ENCODE measurements at places on chromosomes 3 and 15.

DNA sequence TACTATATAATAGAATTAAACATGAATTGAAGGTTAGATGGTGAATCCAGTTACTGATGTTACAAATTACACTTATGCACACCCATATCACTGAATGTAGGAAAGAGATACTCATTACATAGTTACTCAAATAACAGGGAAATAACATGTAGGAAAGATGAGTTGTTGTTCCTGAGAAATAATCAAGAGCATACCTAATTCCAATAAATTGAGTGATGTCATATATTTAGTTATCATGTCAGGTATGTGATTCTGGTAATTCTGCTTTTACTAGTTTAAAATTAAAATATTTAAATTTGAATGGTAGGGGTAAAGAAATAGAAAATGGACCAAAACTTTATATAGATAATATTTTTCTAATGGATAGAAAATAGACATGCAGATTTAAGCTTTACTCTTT is 102.6 kb upstream of the MYZAP start:
- DNase-seq = no peak

- no peak for DNase-seq
Measured at GRCh38 chr3:98763076-98763475, at the start of gene ST3GAL6. Gene ST3GAL6 (plus strand): TSS chr3:98763340. CDS start chr3:98768441, 5,101 bp downstream.

DNA sequence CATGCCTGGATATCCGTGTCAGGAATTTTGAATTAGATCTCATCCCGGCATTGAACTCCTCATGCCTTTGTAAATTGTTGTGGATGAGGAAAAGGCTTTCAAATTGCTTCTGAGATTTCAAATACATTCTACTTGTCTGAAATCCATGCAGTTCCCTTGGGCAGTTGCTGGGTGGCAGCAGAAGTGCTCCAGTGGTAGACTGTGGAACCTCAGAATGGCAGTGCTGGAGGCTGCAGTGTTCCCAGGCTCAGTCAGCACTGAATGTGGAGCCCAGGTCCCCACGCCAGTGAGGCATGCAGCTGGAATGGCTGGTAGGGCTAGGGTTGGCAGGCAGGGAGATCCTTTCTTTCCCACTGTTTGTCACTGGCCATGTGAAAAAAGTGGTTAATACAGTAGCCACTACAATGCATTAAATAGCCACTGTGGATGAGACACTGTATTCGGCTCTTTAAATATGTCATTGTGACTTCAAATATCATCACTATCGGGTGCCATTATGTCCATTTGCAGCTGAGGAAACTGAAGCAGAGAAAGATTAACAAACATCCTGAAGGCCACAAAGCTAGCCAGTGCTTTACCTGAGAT is 98.6 kb downstream of the TPRG1 start:
- DNase-seq = peak; percentile 7

- no peak for DNase-seq
Measured at GRCh38 chr3:99084156-99084555, 182.7 kb upstream of the DCBLD2 start.

GRCh38 chr15:69532066-69532465 is 79.4 kb downstream of the RPLP1 start:
- DNase-seq = no peak
